ENCODE measurements at places on chromosomes 12 and 14.

GRCh38 chr14:69043596-69044260, 64.6 kb upstream of the ACTN1 start:
- DNase-seq: no peak

DNA sequence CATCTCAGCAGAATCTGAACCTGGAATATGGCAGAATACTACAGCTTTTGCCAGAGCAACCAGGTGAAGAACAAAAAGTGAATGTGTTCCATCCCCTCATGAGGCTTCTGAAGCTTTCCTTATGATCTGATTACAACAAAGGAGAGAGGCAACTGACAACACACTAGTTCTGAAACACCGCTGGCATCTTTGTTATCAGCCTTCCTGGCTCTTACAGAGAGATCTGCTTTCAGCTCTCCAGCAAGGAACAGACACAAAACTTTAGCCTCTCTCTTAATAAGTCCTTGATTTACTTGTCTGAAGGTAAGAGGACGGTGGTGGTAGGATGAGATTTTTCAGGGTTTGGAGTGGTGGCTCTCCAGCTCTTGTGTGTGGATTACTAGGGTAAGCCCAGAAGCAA, 227.0 kb downstream of the PPM1H start:
- DNase-seq: no peak

DNA sequence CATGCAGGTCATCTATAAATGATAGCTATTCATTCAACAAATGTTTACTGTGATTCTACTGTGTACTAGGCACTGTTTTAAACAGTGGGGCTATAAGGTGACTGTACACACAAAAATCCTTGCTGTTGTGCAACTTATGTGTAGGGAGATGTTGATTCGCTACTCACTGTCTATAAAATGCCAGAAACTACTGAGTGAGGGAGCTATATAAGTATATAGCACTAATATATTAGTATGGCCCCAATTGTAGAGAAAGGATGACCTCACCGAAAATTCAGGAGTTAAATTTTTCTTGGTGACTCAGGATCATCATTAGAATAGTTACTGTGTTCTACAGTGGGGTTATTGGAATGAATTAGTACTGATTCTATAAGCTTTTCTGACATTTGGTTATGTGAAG, 117.4 kb downstream of the TGFB3 start:
- no peak for DNase-seq

DNA sequence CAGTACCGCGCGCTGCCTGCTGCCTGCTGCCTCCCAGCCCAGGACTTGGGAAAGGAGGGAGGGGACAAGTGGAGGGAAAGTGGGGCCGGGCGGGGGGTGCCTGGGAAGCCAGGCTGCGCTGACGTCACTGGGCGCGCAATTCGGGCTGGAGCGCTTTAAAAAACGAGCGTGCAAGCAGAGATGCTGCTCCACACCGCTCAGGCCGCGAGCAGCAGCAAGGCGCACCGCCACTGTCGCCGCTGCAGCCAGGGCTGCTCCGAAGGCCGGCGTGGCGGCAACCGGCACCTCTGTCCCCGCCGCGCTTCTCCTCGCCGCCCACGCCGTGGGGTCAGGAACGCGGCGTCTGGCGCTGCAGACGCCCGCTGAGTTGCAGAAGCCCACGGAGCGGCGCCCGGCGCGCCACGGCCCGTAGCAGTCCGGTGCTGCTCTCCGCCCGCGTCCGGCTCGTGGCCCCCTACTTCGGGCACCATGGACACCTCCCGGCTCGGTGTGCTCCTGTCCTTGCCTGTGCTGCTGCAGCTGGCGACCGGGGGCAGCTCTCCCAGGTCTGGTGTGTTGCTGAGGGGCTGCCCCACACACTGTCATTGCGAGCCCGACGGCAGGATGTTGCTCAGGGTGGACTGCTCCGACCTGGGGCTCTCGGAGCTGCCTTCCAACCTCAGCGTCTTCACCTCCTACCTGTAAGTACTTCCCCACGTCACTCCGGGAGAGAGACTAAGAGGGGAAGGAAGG, at the start of gene LGR5:
Gene LGR5, plus strand, starts transcription at position 186 of the 732 bp plus-strand sequence. Its CDS starts 283 bp downstream, at position 469.
- peak; percentile 45 for DNase-seq

DNA sequence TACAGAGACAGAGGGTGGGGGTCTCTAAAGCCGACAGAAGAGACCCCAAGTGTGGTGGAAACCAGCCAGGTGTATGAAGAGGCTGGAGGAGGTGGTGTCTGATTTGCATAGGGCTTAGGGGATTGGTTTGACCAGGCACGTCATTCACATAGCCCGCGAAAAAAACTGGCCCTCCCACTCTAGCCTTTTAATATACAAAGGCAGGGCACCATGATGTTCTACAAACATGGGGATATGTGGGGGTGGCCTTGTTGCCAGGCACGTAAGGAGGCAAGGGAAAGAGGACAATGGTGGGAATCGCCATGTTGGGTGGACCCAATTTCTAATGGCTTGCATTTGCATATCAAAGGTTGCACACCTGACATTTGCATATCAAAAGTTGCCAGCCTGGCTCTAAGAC, 13.2 kb downstream of the LALBA start:
- no peak for DNase-seq

GRCh38 chr12:104886418-104887401, 71.4 kb downstream of the SLC41A2 start:
- no peak for DNase-seq

GRCh38 chr12:113262710-113263109, 41.4 kb downstream of the TPCN1 start:
- DNase-seq: no peak

DNA sequence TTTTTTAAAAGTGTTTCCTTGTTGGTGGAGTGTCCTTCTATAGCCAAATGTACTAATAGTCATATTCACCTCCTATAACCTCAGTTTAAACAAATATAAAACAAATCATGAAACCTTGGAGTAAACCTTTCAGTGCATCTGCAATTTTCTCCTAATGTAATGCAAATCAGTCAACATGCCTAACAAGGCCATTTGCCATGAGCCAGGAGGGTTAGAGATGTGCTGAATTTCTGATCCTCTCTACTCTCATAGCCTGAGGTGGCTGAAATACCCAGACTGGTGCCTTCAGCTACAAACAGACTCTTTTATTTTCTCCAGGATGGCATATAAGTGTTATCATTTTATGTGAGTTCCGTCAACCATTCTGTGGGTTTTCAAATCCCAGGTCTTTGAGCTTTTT, 908.1 kb downstream of the GALC start:
- DNase-seq: no peak

GRCh38 chr14:68359022-68359836, 433.6 kb downstream of the ZFP36L1 start:
- no peak for DNase-seq

DNA sequence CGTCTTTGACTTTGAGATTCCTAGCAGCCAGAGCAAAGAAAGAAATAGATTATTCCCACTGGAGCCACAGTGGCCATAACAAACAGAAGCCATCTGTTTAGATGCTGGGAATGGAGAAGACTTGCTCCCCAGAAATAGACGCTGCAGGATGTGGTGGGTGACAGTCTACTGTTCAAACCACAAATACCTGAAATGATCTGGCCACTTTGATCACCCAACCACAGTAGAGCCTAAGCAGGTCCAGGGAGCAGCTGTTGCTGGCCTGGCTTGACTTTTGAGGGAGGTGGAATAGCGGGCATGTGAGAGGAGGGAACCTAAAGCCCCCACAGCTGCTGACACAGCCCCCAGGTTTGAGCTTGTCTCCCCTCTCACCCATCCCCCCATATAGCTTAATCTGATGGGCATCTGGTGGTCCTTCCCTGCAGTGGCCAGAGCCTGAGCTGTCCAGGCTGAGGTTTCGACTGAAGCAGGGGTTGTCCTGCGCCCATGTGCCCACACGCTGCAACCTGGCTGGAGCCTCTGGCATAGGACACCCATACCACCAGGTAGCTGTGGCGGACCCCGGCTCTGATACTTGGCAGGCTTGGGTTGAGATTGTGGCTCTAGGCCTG, 38.7 kb downstream of the SH2B3 start:
- DNase-seq: no peak

- DNase-seq: no peak
Observed at GRCh38 chr14:51871846-51872245, 11.4 kb downstream of the GNG2 start.

DNA sequence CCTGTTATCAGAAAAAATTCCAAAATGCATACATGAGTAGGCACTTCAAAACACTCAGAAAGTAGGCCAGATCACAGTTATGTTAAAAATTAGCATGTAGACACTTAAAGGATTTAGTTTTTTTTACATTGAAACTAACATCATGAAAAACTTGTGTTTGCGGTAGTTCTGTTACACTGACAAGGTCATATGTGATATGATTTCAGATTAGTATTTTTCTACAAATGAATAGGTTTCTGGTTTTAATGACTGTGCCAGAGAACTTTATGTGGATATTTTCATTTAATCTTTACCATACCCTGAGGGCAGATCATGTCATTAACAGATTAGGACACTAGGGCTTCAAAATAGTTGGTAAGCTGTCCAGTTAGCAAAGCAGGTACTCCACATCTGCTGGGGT, 20.7 kb downstream of the YARS2 start:
- DNase-seq: no peak
